ENCODE measurements at places on chromosomes 4 and X. TPM values are rescaled to one million over a fixed set of nuclear protein-coding genes. Genes with fewer than 3 reads are reported as not detected.

DNA sequence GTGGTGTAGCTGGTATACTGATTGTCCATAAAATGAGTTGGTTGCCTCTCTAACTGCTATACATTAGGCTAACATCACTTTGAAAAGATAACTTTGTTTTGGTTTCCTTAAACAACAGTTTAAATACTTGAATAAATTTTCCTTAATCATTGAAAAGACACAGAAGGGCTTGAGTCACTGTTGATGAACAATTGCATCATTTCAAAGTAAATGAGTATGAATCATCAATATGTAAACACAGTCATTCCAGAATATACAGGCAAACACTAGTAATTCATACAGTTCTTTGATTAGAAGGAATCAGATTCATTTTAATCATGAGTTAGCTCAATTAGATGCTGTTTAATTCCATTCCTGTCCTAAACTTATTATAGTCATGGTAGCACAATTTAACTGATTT is 160.6 kb downstream of the AFF2 start:
- DNase-seq, result no peak

DNA sequence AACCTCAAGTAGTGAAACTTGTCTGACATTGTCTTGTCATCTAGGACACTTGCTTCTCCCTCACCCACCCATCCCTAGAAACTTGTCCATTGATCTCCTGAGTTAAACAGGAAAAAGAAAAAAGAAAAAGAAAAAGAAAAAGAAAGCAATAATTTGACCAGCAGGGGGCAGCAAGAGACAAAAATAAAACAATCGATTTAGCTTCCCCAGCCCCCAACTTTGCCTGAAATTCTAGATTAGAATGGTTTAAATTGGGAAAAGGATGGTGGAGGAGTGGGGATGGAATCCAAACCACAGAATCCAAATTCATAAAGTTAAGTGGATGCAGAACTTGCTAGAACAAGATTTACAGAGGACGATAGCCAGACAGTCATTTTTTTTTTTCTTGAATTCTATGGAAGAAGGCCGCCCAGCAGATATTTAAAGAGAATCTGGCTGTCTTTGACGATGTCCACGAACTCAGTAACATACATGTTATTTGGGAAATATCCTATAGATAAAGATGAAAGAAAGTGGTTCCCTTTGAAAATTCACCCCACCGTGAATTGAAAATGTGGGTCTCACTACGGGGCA is 282.9 kb downstream of the USP46 start:
- DNase-seq, result peak; percentile 24

- no peak for DNase-seq
These were observed 38.3 kb downstream of the LHFPL1 start for GRCh38 chrX:112641449-112641848.

DNA sequence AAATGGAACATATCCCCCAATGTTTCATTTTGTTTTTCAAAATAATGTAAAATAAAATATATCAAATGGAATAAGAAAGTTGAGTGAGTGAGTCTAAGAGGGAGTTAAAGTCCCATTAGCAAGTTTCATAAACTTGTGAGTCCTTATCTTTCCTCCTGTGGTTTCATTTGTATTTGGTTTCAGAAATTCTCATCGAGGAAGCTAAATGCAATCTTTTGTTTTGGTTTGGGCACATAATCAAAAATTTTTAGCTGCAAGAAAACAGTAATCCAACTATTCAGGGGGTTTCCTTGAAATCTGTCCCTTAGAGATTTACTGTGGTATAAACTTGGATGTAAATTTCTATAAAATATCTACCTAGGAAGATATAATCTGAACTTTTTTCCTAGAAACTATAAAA is 124.2 kb downstream of the CAMK2D start:
- no peak for DNase-seq

DNA sequence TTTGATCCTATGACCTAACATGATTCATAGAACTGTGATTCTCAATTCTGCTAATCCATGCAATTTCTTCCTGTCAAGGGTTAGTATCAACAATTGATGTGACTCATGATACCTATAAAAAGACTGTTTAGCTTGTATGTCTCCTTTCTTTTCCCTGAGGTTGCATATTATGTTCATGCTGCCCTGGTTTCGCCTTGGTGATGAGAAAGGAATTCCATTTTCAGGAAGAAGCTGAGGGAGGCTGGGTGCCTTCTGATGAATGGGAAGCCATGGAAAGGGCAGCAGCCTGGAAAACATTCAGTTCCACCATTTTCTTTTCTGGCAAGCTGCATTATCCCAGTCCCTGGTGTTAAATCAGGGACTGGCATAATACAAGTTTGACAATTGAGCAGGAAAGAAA is 976.5 kb downstream of the RPA4 start:
- no peak for DNase-seq

DNA sequence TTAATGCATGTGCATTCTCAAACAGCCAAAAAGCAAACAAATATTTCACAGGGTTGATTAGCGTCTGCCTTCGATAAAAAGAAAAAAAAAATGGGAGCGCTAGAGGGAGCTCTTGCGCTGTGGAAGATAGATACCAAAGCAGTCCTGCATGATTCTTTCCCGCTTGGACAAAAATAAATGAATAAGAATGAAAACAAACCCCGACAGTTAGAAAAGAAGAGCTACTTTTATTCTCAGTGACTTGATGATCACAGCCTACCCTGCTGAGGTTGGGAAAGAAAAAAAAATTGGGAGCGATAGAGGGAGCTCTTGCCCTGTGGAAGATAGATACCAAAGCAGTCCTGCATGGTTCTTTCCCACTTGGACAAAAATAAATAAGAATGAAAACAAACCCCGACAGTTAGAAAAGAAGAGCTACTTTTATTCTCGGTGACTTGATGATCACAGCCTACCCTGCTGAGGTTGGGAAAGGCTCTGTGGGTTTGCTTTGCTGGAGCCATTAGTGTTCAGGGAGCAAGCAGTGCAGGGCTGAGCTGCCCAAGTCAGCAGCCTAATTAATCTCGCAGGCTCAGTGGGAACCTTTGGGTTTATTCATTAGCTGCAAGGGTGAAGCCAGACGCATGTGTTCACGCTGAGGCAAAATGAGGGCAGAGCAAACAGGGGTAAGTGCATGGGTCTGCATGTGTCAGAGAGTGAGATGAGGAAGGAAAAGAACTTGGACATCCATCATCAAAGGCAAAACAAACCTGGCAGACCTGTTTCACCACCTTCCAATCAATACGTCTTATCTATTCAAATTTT is 249.3 kb upstream of the PRKX start:
- no peak for DNase-seq

GRCh38 chr4:165814256-165815020 is 58.6 kb upstream of the TLL1 start:
- no peak for DNase-seq

Gene ATP8A1
- total RNA-seq, result 19.1 TPM
